Erythroblast (primary cell): ENCODE measurements at places on chromosomes 5 and 9.

DNA sequence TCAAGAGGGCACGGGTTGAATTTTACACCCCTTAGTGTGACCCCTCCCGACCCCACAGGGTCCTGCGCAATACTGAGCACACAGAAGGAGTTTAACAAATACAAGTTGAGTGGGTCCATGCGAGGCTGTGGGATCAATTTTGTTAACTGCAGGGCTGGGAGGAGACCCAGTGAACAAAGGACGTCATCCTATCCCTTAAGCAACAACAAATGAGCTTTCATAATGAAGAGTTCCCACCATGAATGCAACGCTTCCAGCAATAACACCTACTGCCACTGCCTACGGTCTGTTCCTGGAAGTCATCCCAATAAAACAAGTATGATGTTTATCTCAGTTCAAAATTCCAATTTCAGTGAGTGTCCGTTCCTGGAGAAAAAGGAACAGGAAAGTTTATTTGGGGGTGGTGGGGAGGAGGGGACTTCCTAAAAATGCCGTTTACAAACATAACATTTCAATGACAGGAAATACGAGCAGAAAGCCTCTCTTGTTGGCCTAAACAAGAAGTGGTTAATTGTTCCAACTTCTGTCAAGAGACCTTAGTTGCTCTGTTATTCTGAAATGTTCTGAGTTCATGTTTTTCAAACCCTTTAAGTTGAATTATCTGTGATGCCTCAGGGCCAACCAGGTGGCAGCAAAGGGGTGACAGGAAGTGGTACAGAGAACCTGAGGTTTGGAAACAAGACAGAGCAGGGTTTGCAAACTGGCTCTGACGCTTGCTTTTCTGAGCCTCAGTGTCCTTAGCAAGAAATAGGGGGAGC is 65.8 kb upstream of the PLPP6 start:
- no peak for DNase-seq

DNA sequence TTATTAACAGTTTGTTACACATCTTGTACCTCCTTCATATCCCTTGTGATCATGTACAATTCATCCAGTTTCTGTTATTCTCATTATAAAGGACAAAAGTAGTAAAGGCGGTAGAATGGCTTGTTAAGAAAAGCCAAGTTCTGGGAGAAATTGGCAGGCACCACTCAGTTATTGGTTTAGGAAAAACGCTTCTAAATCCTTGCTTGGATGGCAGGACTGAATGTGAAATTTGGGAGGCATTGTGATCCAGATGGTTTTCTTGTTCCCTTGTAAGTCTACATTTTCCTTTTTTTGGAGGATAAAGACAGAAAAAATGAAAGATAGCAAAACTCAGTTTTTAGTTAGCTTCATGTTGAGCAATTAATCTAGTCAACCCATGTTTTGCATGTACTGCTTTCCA is 130.2 kb downstream of the MAT2B start:
- DNase-seq, result no peak

- no peak for DNase-seq
Observed at GRCh38 chr5:172129256-172129910, 58.6 kb downstream of the STK10 start.

DNA sequence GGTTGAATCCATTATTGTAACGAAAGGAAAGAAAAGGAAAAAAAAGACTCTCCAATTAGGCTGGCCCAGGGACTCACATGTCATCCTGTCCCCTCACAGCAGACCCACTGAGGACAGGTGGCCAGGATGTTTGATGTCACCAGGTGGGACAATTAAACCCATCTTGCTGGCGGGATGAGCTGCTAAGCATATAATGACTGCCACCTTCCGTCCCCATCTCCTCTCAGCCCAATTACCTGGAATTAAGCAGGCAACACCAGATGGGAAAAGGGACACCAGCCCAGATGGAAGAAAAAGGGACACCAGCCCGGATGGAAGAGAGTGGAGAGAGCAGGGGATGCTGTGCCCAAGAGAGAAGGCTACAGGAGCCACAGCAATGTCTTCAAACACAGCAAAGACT is 116.6 kb upstream of the SARDH start:
- DNase-seq, result no peak

DNA sequence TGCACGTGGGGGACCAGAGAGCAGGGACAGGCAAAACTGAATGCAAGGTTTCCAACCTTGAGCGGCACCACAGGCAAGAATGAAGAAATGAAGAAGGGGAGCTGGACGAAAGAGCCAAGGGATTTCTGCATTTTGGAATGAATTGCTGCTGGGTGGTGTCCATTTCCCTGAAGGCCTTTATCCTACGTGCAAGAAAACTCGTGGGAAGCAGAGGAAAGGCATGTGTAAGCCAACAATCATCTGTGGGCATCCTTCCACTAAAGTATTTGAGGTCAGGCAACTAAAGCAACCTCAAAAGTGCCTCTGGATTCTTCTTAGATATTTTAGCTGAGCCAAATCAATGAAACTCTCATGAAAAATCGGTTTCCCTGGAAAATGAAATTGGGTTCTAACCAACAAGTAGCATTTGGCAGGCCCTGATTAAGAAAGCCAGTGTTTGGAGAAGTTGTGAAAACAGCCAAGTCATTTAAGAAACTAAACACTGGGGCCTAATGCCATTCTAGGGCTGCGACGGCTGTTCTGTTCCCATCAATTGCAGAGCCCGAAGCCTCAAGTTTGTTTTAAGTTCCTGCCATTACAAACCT is 4.7 kb upstream of the TGFBI start:
- no peak for DNase-seq

GRCh38 chr9:137406085-137406760 is 16.7 kb downstream of the EXD3 start:
- DNase-seq, result peak; percentile 51

DNA sequence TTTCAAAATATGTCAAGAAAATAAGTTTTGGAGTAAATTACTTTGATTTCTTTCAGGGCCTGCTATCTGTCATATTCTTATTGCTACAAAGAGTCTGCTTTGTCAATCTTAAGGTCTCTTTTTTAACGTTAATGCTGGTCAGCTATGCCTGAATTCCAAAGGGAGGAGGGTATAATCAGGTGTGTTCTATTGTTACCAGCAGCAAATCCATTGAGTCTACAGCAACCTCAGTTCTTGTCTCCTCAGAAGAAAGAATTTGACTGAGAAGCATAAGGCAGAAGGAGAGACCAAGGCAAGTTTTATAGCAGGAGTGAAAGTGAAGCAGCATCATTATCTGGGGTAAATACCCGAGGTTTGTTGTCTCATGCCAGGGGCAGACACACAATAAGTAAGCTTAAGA is 23.7 kb upstream of the MINAR2 start:
- DNase-seq, result no peak

DNA sequence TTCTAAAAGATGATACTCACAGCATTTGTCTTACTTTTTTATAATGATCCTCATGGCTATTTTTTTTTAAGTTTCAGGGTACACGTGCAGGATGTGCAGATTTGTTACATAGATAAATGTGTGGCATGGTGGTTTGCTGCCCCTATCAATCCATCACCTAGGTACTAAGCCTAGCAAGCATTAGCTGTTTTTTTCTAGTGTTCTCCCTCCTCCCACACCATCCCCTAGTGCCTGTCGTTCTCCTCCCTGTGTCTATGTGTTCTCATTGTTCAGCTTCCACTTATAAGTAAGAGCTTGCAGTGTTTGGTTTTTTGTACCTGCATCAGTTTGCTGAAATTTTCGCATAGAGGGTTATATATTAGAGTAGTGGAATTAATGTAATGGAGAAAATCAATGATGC is 189.1 kb upstream of the CDH12 start:
- DNase-seq, result no peak

DNA sequence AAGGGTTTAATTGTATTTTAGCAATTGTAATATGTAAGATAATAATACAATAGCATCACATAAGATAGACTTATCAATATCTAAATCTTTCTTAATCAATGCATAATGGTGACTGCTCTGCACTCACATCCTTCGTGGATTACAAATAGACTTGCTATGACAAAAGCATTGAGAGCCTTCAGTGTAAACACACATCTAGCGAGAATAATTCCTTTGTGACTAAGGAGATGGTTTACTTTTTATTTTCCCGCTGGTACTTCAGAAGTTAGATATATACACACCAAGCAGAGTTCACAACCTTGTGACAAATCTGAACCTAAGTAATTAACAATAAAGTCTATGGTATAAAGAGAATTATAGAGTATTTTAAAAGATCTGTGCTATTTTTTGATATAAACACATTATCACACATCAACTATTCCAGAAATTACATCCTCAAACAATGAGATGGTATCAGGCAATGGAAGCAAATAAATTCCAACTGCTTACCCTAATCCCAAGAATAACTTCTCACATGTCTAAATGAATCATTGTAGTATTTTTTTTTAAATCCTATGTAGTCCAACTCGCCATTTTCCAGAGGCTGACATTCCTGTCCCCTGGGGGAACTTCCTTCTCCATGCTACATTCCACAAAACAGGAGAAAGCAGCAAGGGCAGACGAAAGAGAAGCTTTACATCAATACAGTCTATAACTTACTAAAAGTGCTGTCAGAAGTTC is 51.2 kb downstream of the MAPKAP1 start:
- DNase-seq, result no peak

GRCh38 chr5:134099939-134100282 is 14.6 kb upstream of the TCF7 start:
- DNase-seq, result no peak

- no peak for DNase-seq
Observed at GRCh38 chr9:88567870-88568269, 32.9 kb downstream of the NXNL2 start.

- no peak for DNase-seq
Observed at GRCh38 chr5:111606194-111606593, 93.9 kb upstream of the STARD4 start.

DNA sequence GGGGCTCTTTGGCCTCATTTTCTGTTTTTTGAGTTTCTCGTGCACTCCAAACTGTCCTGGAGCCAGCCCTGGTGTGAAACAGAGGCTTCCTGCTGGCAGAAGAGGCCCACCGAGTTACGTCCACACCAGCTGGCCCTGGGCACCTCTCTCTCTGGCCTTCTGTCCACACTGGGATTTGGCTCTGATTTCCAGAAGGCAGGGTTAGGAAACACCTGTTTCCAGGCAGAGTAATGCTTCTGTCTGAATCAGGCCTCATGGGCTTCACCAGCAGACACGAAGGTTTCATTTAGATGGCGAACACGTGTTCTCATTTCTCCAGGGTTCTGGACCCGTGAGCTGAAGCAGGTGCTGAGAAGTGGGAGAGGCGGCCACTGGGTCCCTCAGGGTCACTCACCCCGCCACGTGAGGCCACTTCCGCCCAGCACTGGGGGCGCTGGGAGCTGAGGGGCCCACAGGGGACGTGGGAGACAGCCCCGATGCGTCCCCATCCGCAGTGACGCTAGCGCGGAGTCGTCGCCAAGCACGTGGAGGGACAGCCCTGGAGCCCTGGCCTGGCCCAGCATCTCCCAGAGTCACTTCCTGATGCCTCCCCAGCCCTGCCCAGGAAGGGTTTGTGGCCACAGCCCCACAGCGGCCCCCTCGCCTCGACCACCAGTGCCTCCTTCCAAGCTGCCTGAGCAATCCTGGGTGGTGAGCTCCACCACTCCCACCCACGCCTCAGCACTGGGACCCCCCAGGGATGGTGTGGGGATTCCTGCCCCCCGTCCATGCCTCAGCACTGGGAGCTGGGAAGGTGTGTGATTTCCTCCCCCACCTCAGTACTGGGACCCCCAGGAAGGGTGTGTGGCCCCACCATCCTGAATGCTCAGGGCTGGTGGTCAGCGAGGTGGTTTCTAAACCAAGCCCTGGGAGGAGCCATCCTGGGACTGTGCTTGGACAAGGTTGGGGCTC is 4.9 kb upstream of the LRRC14B start:
- no peak for DNase-seq

DNA sequence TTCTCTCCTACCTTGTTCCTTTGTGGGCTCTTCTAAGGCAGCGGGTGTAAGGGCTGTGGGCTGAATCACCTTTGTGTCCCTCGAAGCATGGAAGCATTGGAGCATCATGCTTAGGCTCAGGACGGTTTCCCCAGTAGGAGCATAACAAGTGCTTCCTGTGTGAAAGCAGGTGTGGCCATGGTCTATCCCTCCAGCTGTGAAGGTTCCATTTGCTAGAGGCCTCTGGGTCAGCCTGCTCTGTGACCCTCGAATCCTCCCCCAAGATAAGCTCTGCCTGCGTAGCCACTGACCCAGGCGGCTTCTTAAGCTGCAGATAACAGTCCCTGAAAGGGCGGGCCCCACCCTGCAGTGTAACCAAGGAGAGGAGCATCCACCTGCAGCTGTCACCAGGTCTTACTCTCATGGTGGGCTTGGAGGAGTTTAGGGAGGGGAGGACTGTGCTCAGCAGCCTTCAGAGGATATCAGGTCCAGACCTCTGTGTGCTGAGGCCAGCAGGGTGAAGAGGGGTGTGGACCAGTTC is 8.4 kb upstream of the NDST1 start:
- DNase-seq, result peak; percentile 80

DNA sequence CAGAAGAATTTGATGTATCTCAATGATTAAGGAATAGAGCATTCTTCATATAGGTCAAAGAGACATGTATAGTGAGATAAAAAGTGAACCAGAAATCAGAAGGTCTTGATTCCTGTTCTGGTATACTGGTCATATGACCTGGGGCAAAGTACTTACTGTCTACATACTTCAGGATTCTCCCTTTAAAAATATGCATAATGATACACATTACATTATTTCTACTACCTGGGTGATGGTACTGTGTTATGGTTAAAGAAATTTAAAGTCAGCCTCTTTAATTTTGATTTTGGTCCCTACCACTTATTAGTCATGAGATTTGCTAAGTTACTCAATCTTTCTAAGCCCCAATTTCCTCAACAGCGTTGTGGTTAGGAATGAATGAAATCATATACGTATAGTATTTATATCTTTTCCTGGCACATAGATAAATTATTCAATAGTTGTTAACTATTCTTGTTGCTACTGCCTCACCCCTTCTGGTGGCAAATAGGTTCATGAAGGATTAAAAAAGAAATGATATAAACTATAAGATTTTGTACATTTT is 984.1 kb downstream of the TLE4 start:
- no peak for DNase-seq

- DNase-seq, result no peak
Observed at GRCh38 chr5:80516826-80517225, 28.9 kb downstream of the FAM151B start.

DNA sequence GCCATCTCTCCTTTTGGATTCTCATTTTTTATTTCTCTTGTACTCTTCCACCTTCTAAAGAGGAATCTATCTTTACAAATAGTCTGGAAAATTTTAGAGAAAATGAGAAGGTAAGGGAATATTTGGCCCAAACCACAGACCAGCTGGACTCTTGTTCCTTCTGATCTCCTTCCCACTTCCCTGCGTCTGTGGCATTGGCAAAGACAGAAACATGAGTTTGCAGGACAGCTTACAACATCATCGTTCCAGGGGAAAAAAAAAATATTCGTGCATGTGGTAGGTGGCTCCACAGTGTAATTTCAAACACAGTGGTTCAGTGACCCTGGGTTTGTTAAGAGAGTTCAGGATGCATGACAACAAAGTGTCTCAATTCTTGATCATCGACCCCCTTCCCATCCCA is 755.0 kb downstream of the DNAH5 start:
- DNase-seq, result no peak
